ENCODE measurements at places on chromosomes 1 and 21.

DNA sequence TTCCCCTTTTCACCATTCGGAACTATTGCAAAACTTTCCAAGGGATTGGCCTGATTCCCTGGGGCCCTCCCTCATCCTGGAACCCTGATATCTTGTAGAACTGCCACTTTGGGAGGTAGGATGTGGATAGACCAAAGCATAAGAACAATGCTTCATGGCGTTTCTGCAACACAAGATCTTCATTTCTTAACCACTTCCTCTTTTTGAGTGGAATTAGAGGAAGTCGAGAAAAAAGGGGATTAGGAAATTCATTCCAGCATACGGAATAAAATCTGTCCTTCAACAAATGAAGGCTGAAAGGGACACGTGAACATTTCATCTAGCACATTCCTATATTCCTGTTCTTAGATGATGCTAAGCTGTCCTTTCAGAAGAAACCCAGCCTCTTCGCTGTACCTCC is 149.3 kb downstream of the HUNK start:
- peak; percentile 60 for DNase-seq

GRCh38 chr1:236673289-236673919 is 12.9 kb upstream of the ACTN2 start:
- no peak for DNase-seq

DNA sequence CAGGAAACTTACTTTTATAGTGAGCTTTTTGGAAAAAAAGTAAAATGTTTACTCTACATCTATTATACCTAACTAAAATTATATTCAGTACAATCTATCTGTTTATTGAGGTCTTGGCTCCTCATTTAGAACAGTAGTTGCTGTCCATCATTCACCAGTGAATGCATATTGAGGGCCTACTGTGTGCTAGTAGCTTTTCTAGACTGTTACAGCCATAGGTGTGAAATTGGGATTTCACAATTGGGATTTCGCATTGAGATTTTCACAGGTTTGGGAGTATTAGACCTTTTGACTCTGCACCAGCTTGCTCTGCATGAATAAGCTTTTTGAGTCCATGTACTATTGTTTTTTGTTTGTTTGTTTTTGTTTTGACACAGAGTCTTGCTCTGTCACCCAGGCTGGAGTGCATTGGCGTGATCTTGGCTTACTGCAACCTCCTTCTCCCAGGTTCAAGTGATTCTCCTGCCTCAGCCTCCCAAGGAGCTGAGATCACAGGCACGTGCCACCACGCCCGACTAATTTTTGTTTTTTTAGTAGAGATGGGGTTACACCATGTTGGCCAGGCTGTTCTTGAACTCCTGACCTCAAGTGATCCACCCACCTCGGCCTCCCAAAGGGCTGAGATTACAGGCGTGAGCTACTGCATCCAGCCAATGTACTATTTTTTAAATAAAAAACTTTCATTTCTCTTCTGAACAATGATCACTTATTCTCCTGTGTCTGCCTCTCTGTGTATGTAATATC is 47.2 kb upstream of the ERRFI1 start:
- DNase-seq, result no peak

DNA sequence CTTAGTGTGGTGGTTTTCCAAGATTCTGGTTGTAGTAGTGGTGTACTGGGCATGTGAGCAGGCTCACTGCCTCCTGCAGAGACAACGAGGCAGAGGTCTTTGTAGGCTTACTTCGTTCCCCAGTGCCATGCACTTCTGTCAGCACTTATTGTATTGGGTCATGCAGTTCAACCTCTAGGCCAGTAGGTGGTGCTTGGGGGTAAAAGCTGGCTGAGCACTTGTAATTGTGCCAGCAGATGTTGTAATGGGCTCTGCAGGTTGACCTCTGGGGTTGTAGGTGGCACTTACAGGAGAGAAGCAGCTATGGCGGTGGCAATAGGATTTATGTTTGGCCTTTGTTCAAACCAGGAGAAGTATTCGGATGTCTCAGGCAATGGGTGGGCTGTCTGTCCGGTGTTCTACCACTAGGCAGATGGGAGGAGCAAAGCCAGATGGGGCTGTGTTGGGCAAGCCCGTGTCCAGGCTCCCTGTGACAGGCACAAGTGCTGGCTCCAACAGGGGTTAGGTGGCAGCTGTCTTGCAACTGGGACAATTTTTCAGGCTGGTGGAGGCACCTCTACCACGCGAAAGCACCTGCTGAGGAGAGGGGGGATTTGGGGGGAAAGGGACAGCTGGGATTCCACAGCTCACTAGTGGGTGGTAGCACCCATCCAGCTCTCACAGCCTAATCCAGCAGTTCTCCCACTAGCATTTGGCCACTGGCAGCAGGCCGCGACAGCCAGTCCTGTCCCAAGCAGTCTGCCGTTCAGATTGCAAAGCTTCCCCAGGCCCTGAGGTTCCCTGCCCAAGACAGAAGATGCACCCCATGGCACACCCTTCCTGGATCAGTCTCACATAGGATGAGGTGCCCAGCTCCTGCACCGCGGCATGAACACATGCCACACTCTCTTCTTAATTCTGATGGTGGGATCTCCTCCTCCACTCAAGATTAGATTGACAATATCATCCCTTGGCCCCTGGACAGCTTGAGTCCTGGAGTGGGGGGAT is 274.5 kb downstream of the CTH start:
- DNase-seq, result peak; percentile 78

GRCh38 chr1:59685666-59686065 is 129.1 kb upstream of the HOOK1 start:
- DNase-seq, result no peak

GRCh38 chr1:54807756-54808155 is 6.6 kb upstream of the TTC22 start:
- DNase-seq, result no peak

- no peak for DNase-seq
Measured at GRCh38 chr1:77375990-77376389, 94.2 kb downstream of the AK5 start.

DNA sequence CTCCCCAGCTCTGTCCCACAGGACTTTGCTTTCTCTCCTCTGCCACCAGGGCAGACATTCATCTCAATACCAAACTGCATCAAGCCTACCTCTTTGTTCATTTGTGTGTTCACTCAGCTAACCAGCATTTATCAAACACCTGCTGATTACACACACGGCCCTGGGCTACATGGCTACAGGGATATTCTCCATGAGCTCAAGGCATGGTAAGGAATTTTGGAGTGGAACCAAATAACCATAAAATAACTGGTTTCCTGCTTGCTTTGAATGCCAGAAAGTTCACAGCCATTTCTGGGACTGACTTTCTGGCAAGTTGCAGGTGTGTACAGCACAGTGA is 54.6 kb downstream of the LDLRAD2 start:
- no peak for DNase-seq

DNA sequence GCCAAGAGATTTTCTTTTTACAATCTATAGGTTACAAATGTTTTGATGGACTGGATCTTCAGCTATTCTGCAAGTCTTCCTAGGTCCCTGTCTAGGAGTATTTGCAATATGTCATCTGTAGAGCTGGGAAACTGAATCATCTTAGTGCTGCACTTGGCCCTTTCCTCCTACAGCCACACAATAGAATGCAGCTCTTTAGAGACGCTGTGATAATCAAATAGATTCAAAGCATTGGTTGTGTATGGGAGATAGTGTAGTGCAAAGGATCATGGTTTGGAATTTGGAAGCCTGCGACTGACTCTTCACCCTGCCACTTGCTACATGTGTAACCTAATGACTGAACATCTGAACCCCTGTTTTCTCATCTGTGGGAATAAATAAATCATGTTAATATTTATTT is 93.7 kb downstream of the AK5 start:
- DNase-seq, result no peak

DNA sequence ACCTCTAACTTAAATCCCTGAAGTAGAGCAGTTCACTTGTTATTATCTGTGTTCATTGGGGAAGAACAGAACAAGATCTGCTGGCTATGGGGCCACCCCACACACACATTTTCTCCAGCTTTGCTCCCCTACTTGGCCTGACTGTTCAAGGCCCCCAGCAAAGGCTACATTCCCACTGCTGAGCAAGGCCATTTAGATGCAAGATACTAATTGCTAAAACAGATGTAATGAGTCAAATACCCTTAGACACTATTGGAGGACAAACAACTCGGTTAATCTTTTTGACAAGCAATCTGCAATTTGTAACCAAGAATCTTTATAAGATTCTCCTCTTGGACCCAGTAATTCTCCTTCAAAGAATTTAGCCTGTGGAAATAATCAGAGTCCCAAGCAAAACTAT is 67.7 kb downstream of the NAV1 start:
- no peak for DNase-seq

DNA sequence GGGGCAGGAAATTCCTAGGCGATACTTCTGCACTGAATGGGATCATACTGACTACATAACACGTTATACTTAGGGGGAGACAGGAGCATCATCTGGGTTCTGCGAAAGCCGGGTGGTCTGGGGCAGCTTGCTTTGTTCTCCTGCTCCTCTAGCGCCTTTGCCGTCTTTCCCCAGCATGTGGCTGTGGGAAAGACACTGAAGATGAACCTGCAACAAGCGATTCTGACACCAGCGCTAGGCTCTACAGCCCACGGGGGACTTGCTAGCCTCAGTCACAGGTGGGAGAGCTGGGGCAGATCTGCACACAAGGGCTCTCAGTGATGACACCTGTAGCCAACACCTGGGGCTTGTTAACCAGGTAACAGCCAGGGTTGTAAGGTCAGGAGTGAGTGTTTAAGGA is 51.8 kb downstream of the CD46 start:
- DNase-seq, result no peak

GRCh38 chr1:233738396-233738795 is 124.5 kb downstream of the KCNK1 start:
- DNase-seq, result no peak

DNA sequence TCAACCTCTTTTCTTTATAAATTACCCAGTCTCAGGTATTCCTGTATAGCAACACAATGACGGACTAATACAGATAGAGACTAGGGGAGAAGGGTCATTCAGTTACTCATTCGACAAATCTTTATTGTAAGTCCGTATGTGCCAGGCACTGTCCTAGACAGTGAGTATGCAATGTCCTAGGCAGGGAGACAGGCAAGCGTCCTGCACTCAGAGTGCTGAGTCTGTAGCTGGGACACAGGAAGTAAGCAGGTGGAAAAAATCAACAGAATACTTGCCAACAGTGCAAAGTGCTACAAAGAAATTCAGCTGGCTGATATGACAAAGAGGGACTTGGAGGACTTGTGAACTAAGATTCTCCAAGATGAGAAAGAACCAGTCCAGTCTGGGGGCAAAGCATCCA is 92.2 kb upstream of the ZBTB40 start:
- no peak for DNase-seq

DNA sequence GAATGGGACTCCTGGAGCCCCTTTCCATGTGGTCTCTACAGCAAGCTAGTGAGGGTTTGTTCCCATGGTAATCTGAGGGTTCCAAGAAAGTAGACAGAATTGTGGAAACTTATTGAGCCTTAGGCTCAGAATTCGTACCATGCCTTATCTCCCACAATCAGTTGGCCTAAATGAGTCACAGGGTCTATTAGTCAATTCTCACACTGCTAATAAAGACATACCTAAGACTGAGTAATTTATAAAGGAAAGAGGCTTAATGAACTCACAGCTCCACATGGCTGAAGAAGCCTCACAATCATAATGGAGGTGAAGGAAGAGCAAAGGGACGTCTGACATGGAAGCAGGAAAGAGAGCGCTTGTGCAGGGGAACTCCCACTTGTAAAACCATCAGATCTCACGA is 106.6 kb upstream of the CXADR start:
- DNase-seq, result no peak

GRCh38 chr1:150001415-150001814 is 9.1 kb downstream of the OTUD7B start:
- no peak for DNase-seq

DNA sequence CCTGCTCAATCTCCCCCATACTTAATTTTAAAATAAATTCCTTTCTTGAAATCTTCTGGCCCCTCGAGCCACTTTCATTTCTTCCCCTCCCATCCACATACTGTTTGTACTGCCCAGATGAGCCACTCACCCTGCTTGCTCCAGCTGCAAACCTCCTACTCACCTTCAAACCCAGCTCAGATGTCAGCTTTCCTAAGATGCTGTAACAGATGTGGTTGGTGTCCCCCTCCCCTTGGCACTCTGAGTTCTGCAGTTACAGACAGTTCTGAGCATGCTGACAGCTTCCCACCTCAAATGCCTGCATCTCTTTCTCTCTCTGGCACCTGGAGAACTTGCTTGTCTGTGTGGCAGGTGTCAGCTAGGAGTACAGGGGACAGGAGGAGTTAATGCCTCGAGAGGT is 106.7 kb downstream of the PTPRU start:
- DNase-seq, result no peak

- DNase-seq, result no peak
Measured at GRCh38 chr1:186139115-186139514, 235.9 kb downstream of the TPR start.

GRCh38 chr1:24768873-24769605 is 23.8 kb downstream of the CLIC4 start:
- no peak for DNase-seq

GRCh38 chr1:230067419-230067870 is 407 bp downstream of the GALNT2 start:
- DNase-seq, result peak; percentile 23

DNA sequence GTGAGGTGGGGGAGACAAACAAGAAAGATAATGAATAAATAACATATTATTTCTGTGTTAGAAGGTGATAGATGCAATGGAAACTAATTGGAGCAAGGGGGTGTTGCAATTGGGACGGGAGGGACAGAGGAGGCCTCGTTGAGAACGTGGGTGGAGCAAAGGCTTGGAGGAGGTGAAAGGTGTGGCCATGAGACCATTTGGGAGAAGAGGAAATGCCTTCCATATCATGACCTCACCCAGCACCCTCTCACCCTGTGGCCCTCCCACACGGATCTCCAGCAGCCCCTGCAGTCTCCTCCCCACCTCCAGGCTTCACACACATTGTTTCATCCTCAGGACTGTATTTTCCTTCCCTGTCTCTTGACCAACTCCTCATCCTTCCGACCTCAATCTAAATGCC is 85.3 kb upstream of the ARHGAP29 start:
- no peak for DNase-seq

DNA sequence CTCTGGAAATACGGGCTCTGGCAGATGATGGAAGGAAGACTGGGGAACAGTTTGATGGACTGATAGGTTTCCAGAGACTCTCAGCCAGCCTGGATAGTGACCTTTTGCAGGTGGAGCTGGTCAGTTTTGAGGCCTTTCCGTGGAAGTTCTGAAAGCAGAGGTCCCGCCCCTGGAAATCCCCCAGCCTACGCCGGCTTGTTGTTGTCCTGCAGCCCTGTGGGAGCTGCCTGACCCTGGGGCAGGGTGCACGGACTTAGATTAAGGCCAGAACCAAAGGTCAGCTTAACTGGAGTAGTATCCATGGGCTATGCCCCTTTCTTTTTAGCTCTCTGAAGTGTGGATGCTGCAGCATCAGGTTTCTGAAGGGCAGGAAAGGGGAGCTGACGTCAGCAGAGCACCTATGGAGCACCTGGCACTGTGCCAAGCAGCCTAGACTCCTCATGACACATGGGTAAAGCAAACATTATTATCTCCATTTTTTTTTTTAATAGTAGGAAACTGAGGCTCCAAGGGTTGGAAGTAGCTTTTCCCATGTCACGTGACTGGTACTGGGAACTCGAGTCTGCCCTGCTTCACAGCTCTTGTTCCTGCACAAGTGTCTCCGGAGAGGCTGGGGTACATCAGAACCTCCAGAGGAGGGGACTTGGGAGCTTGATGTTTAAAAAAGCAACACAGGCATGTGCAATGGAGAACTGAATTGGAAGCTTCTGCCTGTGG is 38.5 kb downstream of the IER5 start:
- DNase-seq, result peak; percentile 32
